PC-9 (cell line): ENCODE measurements at places on chromosomes 1 and 21.

DNA sequence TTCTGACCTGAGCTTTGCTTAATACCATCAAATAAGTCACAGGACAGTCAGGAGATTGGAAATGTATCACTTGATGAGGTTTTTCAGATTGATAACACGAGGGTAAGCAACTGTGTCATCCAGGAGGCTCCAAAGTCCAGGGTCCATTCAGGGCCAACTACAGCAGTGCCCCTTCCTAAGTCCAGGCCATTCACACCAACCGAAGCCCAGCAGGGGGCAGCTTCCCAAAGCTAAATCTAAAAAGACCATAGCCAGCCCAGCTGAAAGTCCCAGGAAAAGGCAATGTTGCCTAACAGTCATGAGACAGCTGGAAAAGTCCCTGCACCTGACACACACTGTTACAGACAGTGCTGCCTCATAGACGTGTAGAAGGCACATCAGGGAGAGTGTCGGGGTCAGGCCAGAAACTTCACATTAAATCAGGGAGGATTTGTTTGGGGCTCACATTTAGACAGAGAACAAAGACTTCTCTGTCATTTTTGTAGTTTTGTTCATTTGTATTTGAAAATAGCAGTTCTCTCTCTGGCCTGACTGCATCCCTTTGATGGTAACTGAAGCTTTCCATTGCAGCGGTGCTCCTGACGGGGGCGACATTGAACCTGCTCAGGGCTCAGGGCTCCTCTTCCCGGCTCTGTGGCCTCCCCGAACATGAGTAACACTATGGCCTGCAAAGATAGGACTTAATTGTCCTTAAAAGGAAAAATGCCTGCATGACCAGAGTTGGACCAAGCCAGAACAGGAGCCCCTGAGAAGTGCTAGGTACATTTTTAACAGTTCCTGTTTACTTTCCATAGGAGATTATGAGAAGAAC lies 200.4 kb downstream of the NRIP1 start:
- no peak for DNase-seq

GRCh38 chr1:222979561-222979960 lies 163.5 kb downstream of the TLR5 start:
- no peak for DNase-seq

GRCh38 chr1:116020668-116021272 lies 44.5 kb downstream of the SLC22A15 start:
- peak; percentile 18 for DNase-seq

DNA sequence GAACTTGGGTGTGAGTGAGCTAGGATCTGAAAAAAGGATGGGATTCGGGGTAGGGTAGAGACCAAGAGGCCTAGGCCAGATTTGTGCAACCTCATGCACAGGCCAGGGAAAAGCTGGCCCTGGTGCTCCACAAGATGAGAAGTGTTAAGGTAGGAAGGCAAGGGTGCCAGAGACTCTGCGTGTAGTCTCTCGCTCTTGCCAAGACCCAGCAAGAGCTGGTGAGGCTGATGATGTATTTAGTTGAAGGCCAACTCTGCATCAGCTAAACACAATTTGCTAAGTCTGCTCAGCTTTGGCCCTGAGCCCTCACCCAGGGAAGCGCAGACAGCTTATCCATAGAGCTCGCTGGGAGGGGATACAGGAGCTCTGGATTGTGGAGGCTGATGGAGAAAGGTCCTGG lies 26.6 kb upstream of the SOX13 start:
- DNase-seq: no peak

- DNase-seq: no peak
Observed at GRCh38 chr1:111852261-111852721, 96.6 kb downstream of the DDX20 start.

DNA sequence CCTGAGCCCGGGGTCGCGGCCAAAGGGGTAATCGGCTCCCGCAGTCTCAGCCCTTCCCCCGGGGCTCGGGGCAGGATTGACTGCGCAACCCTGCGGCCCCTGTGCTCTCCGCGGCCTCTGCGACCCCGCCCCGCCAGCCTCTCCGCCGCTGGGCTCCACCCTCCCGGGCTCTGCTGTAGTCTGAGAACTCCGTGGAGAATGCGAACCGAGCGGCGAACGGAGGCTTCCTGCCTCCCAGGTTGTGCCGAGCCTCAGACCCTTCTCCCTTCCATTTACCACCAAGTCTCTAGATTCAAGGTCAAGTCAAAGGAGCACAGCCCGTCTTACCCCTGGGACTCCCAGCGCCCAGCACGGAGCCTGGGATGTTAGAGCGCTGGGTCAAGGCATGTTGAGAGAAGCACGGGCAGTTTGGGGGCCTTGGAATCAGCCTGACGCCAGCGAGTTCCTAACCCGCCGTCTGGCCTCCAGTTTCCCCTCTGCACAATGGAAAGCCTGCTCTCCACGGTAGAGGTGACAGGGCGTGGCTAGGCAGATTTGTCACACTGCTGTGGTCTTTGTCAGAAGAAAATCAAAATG lies 3.0 kb downstream of the ATP2B4 start:
- no peak for DNase-seq

DNA sequence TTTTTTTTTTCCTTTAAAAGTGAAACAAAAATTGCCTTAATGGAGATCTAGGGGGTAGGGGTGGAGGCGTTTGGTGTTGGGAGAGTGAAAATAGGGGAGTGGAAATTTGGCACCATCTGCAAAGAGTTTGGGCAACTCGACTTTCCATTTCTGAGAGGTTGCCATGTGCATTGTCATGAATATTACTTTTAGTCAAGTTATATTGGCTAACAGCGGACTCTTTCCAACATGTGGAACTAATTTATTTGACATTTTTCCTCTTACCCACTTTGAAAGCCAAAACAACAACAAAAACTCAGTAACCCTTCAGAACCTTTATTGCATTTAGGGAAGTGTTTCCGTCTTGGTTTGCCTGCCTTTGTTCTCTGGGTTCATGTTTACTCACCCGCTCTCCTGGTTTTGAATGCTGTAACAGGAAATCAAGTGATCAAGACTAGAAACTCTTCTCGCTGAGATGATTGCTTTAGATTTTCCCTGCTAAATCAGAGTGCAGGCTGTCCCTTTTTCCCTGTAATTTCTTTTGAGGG lies 70.4 kb downstream of the CACHD1 start:
- DNase-seq: no peak

GRCh38 chr1:9004031-9004699 lies 22.1 kb downstream of the SLC2A7 start:
- no peak for DNase-seq

DNA sequence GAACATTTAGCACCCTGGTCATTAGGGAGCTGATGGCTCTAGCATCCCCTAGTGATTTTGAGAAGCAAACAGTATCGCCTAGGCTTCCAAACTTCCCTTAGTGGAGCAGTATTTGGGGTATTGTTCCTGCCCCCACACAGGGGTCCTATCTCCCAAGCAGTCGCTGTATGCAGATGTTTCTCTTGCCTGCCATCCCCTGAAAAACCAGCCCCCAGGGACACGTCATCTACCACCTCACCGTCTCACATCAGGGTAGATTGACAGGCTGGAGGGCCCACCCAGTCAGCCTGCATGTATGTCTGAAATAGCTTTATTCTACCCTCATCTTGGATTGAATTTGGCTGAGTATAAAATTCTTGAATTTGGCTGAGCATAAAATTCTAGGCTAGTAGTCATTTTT lies 33.9 kb downstream of the TENT5C start:
- DNase-seq: no peak

- peak; percentile 98 for DNase-seq
Observed at GRCh38 chr1:225508538-225509375, 80.9 kb upstream of the LBR start.

- DNase-seq: no peak
Observed at GRCh38 chr1:51541313-51542050, 22.4 kb upstream of the EPS15 start.

DNA sequence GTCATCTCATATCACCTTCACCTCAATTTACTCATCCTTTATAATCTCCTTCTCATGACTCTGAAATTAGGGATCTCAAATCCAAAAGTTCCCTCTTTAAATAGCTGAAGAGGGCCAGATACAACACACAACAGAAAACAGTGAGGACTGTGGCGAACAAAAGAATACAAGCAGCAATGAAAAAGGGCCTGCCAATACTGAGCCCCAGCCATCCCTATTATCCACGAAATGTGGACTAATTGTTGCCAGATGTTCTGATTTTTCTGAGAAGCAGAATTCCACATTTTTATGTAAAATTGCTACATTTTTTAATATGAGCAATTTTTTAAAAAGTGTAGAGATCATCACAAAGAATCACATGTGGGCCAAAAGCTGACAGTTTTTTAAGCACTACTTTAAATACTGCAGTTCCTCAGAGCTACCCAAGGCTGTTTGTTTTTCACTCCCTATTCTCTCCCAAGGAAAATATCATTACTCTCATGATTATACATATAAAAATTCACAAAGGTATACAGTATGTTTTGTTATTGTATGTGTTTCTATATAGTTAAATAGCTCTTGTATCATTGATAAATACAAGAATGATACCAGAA lies 90.0 kb downstream of the ASH1L start:
- DNase-seq: no peak

DNA sequence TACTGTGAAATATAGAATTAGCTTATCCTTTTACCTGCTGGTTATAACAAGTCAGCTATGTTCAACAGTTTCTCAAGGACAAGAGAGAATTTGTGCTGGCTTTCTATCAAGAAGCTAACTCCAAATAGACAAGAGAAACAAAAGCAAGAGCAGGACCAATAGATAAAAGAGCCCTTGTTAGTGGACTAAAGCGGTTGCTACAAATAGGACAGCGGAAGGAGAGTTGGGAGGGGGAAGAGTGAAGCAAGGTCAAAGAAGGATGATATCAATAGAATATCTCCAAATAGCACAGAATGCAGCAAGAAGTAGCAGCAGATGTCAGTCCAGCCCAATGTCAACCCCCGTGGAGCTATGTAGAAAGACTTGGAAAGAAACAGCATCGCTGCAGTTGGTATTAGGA lies 53.0 kb upstream of the AKT3 start:
- no peak for DNase-seq

DNA sequence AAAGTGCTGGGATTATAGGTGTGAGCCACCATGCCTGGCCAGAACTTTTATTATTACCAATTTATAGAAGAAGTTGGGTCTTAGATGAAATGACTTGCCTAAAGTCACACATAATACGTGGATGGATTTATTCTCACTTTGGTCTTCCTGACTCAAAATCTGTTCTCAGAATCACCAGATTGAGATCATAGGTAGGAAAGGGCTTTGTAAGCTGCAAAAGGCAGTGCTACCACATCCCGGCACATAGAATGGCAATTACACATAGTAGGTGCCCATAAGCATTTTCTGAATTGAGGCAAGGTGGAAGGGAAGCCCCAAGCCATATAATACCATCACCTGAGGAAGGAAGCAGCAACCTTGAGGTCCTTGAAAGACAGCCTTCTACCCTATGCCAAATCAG lies 8.2 kb upstream of the CAPZB start:
- DNase-seq: no peak

- no peak for DNase-seq
Observed at GRCh38 chr21:17231124-17231523, 281.7 kb upstream of the CXADR start.

- no peak for DNase-seq
Observed at GRCh38 chr1:17673329-17674072, 81.6 kb upstream of the ACTL8 start.

GRCh38 chr1:216632980-216633379 lies 90.2 kb downstream of the ESRRG start:
- no peak for DNase-seq

GRCh38 chr1:179026813-179027669 lies 1.3 kb downstream of the FAM20B start:
- DNase-seq: no peak

GRCh38 chr1:177077734-177078499 lies 86.6 kb downstream of the ASTN1 start:
- no peak for DNase-seq

DNA sequence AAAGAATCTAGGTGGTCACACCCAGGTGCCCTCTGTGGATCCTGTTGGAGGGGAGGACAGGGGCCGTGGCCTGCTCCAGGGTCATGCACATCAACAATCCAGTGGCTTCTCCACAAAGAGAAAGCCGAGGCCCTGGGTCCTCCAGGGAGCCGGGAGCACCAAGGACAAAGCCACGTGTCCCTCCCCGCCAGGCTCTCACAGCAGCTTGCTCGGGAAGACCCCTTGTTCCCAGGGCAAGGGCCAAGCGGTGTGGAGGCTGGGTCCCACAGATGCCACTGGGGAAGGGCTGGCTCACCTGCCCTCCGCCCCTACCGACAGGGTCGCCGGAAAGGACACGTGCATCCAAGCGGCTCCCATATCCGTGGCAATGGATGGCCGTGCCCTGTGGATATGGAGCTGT lies 192.9 kb upstream of the VAMP3 start:
- no peak for DNase-seq

DNA sequence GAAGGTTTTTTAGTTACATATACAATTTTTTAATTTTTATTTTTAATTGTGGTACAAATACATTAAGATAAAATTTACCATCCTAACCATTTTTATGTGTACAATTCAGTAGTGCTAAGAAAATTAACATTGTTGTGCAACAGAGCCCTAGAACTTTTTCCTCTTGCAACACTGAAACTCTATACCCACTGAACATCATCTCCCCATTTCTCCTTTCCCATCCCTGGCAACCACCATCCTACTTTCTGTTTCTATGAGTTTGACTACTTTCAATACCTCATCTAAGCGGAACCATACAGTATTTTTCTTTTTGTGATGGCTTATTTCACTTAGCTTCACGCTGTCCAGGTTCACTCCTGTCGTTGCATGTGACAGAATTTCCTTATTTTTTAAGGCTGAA lies 54.1 kb downstream of the PALMD start:
- no peak for DNase-seq

GRCh38 chr1:11453742-11454491 lies 25.0 kb upstream of the DISP3 start:
- no peak for DNase-seq

GRCh38 chr1:229507502-229507901 lies 639 bp downstream of the NUP133 start:
- DNase-seq: no peak

DNA sequence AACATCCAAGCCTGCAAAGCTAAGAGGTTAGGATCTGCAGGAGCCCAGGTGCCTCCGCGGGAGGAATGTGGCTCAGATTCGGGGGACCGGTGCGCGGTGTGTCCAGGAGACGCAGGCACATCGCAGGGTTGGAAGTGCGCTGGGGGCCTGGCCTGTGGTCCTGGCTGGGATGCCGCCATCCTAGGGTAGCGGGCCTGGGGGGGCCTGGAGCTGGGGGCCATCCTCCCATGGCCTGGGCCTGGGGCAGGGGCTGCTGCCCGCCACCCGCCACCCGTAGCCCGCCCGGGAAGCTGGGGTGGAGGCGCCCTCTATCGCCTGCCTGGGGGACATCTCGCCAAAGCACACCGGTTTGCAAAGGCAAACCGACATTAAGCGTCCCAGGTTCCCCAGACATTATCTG lies 170.6 kb upstream of the ARHGEF16 start:
- DNase-seq: no peak
